Activated CD8-positive, alpha-beta memory T cell treated with anti-CD3 and anti-CD28 coated beads for 48 hours (primary cell): ENCODE measurements at places on chromosomes 2 and 18.

DNA sequence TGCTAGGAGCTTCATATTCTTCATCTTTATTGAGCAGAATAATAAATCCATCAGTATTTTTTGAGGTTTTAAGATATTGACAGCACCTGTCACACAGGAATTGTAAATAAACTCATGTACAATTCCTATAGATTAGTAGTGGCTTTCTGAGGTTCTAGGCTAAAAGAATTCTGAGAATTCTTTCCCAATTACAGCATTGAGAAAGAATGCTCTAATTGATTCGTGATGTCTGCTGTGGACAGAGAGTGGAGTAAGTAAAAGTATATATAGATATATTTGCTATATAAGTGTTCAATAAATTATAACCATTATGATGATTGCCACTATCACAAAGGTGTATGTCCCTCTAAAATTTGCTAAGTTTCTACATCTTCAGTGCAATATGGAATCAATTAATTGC, 186.5 kb upstream of the NRP2 start:
- no peak for DNase-seq

GRCh38 chr2:216341121-216341520, 31.2 kb downstream of the MARCHF4 start:
- no peak for DNase-seq

DNA sequence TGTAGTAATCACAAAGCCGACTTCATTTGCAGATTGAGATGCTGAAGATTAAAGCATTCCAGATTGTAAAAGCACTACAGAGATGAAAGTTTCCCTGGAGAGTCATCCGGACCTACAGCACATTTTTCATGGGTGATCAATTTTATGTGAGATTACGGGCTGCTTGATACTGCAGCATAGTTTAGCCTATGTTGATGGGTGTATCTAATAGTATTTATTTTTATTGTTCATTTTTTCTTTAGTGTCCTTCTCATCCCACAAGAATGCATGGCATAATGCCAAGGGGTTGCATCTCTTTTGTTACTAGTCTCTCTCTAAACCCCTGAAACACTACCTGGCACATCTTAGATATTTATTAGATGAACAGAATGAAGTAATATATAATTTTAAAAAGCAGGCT, 240.4 kb downstream of the MBD2 start:
- no peak for DNase-seq

DNA sequence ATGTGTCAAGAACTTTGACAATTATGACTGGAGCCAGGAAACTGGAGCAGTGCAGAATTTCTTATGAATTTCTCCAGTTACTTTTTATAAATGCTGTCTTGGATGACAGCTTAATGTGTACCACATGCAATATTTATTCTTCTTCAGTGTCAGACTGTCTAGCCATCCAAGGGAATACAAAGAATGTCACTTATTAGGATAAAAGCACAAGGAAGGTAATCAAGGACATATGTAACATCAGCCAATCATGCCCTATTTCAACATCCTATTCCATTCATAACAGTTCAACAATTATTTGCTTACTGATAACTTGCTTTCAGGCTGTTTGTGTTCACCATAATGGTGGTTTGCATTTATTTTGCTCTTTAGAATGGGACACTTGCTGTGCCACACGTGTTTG, 139.8 kb downstream of the OLA1 start:
- DNase-seq: no peak

DNA sequence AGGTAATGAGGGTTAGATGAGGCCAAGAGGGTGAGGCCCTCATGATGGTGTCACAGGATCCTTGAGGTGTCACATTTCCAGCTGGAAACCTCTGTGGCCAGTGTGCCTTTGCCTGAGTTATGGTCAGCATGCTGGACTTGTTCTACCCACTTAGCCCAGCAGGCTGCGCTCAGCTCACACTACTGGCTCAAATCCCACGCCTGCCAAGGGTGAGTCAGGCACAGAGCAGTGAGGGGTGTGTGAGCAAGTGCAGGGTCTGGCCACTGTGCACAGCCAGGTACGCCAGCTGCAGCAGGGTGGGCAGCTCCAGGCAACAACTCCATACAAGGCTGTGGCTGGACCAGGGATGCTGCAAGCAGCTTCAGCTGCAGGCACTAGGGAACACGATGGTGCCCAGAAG, 616.6 kb upstream of the FSHR start:
- DNase-seq: no peak

GRCh38 chr2:225090746-225091145, 48.5 kb upstream of the DOCK10 start:
- DNase-seq: no peak

DNA sequence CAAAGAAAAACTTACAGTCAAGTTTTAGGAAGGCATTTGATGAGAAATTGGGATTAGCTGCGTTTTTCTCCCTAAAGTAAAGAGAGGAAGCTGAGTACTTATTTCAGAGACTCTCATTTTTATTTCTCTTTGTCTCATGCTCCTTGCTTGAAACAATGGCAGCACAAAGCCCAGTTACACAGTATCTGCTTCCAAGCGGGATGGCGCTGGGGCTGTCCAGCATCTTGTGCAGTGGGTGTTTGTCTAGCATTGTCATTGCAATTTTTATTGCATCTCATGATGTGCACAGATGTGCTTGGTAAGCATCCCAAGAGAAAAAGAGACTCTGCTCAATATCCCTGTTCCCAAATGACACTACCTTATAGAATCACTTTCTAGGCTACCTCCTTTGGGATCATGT, 102.8 kb upstream of the ZNF521 start:
- DNase-seq: no peak

DNA sequence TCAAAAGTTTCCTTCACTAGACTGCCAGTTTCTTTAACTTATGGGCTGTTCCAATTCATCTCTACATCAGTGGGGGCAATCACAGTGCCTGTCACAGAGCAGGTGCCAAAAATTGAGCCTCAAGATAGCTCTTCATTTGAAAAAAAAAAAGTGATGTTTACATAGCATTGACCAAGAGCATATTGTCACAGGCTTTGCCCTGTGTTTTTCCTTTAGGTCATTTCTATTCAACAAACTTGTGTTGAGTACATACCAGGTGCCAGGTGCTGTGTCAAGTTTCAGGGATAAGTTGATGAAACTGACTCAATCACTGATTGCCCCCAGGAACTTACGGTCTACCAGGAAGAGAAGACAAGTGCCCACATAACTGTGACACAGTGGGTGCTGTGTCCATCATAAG, 22.2 kb upstream of the NT5C1B start:
- DNase-seq: no peak

DNA sequence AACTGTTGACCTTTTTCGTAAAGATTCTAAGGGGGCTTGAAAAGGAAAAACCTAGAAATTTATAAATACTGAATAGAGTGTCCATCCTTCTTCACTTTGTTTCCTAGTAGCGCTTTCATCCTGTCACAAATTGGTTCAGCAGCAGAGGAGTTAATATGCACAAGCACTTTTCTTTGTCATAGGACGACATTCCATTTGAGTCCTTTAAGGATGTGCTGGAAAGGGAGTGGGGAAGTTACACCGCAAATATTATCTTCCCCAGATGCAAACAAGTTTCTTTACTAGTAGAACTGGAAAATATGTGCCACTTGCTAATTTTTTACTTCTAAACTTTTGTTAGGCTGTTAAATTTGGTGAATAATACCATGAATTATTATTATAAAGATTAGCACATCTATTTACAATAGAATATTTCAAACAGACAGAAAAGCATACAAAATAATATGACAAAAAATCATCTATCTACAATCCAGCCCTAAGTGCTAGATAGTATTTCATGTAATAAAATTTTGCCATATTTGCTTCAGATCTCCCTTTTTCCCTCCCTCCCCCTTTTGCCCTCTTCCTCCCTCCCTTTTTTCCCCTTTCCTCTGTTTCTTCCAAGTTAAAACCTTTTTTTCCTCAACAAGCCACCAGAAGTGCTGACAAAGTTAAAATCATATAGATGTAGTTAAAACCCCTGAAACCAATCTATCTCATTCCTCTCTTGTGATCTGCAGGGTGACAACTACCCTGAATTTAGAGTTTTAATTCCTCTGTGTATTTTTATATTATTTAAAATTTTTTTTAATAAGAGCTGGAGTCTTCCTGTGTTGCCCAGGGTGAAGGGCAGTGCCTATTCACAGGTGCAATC, 50.5 kb upstream of the MAP4K3 start:
- no peak for DNase-seq

DNA sequence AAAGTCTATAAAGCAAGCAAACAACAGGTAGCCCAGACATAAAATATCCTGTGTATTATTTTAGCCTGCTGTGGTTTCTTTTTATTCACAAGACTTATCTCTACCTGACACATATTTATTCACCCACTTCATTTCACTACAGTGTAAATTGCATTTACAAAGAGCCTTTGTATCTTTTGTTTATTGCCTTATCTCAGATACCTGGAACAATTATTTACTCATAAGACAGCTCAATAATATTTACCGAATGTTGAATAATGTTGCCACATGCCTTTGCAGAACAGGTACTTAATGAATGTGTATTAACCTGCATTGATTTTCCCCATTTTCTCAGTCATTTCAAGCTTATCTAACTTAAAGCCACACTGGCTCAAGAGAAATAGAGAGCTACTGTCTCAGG, 603.6 kb downstream of the FBXO15 start:
- DNase-seq: no peak
